Endodermal cell (in vitro differentiated cells): ENCODE measurements at places on chromosomes 1 and 21. TPM values are rescaled to one million over a fixed set of nuclear protein-coding genes. Genes with fewer than 3 reads are reported as not detected.

The CKS1B gene
- 145 and 153 TPM in 2 replicates for total RNA-seq

- peak; percentile 29 for DNase-seq
- no peak overlapping the region for H3K27ac ChIP-seq
- no peak overlapping the region for H3K4me3 ChIP-seq
- no peaks in the 10 kb centered on the region for H3K27me3 ChIP-seq
Observed at GRCh38 chr21:35035581-35035980, 13.5 kb downstream of the RUNX1 start.

The TMIGD3 gene
- not detected in 2 replicates for total RNA-seq

DNA sequence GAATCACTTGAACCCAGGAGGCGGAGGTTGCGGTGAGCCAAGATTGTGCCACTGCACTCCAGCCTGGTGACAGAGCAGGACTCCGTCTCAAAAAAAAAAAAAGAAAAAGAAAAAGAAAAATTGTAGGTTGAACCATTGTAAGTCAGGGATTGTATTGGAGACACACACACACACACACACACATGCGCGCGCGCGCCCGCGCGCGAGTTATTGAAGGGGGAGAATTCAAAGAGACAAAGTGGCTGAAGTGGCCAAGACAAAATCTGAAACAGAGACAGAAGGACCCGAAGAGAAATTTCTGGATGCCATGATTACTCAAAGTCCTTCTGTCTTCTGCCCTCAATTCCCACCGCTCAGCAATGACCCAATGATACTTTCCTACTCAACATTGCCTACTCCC, 3.7 kb upstream of the KLHDC9 start:
- no peak overlapping the region for H3K4me3 ChIP-seq
- H3K27me3 ChIP-seq = peaks cover 10% of the 10 kb centered on the region
- DNase-seq = peak; percentile 17

The LCE1A gene
- not detected in 3 replicates for total RNA-seq

DNA sequence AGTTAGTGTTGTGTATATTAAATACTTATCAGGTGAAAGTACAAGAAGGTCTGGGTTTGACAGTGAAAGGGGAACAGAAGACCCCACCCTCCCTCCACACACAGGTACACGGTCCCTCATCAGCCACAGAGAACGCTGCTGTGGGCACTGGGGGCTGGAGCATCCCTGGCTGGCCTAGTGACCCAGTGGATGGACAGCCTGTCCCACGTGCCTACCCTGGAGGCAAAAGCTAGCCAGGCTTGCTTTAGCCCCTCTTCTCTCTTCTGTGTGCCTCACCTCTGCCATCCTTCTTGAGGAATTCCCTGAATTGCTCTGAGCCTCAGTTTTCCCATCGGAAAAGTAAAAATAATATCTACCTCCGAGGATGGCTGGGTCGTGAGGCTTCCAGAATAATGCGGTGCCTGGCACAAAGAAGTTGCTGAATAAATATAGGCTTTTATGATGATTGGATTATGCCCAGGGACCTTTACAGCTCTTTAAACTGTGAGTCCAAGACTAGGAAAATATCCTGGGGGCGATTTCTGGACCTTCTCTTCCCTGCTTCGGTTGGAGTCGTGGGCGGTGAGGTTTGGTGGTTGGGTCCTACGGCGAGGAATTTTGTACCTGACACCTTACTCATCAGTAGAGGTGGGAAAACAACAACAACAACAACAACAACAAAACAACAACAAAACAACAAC, 918 bp downstream of the IFNLR1 start:
- no peak overlapping the region for H3K27ac ChIP-seq
- H3K4me3 ChIP-seq = peak overlapping the region; percentile 90
- no peaks in the 10 kb centered on the region for H3K36me3 ChIP-seq
- no peak for DNase-seq
- no peaks in the 10 kb centered on the region for H3K27me3 ChIP-seq
- no peaks in the 10 kb centered on the region for H3K4me1 ChIP-seq

- no peaks in the 10 kb centered on the region for H3K4me1 ChIP-seq
- no peak overlapping the region for H3K27ac ChIP-seq
- DNase-seq = no peak
- no peak overlapping the region for H3K4me3 ChIP-seq
- no peaks in the 10 kb centered on the region for H3K27me3 ChIP-seq
- H3K36me3 ChIP-seq = no peaks in the 10 kb centered on the region
Observed at GRCh38 chr21:37341254-37341960, 25.2 kb upstream of the DYRK1A start.

DNA sequence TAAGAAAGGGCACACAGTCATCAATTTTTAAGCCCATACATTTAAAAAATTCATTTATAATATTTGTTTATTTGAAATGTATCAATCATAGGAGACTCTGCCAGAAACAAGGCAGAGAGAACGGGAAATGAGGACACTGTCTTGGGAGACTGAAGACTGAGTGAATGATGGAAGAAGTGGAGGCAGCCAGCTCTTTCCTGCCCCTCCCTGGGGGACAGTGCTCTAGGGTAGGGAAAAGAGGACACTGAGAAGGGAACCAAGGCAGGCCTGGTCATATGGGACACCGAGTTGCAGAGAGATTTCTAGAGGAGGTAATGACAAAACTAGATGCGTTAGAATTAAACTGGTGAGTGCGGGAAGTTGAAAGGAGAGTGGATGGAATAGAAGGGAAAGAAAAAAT, 31.6 kb downstream of the EEIG2 start:
- H3K4me3 ChIP-seq = no peak overlapping the region
- H3K4me1 ChIP-seq = no peaks in the 10 kb centered on the region
- no peaks in the 10 kb centered on the region for H3K27me3 ChIP-seq
- no peak for DNase-seq

DNA sequence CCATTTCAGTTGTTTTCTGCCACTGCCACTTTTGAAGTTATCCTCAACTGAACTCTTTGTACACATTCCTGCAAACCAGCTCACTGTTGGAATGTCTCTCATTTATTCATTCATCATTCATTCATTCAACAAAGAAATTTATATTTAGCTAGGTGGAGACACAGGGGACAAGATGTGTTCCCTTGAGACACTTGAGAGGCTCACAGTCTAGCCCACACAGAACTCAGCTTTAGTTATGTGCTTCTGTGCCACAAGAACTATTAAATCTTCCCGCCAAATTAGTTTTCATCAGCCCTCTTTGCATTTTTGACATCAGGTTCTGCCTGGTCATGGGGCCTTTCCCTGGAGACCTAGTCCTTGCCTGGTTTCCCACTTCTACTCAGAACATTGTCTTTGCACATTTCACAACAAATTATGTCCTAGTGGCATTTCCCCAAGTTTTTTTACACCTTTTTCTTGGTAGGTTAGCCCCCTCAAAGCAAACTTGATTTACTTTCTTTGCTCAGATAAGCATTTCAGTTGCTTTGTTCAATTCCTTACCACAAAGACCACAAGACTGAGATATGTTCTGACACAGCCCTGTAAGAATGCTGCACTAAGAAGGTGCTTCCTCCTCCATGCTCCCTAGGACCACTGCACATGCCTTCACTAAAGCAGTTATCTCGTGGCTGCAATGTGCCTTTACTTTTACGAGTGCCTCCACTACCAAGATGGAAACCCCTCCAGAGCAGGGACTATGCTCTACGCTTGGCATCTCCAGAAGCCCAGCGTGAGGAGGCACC, 31.0 kb downstream of the ILDR2 start:
- no peak overlapping the region for H3K4me3 ChIP-seq
- peaks cover 39% of the 10 kb centered on the region for H3K27me3 ChIP-seq
- H3K27ac ChIP-seq = no peak overlapping the region
- no peaks in the 10 kb centered on the region for H3K4me1 ChIP-seq

DNA sequence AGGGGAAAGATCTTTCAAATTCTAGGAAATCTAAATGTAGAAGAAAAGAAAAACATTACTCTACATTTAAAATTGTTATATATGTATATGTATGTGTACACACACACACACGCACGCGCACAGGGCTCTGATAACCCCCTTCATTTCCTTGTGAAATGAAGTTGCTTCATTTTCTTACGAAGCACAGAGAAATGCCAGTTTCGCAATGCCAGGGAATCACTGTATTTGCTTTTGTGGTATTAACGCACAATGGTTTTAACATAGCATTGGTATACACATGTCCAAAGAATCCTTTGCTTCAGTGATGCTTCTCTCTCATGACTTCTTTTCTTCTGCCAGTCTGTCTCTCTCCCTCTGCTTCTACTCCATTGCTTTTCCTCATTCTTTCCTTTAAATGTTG, 8.4 kb upstream of the DDAH1 start:
- H3K4me1 ChIP-seq = no peaks in the 10 kb centered on the region
- DNase-seq = no peak
- H3K36me3 ChIP-seq = no peaks in the 10 kb centered on the region
- H3K4me3 ChIP-seq = no peak overlapping the region
- H3K27ac ChIP-seq = no peak overlapping the region

- H3K4me3 ChIP-seq = no peak overlapping the region
- no peak overlapping the region for H3K27ac ChIP-seq
- no peaks in the 10 kb centered on the region for H3K27me3 ChIP-seq
- DNase-seq = no peak
Observed at GRCh38 chr1:243558576-243558975, 291.5 kb downstream of the AKT3 start.

GRCh38 chr1:63320022-63320721, 2.2 kb upstream of the FOXD3 start:
- H3K4me1 ChIP-seq = peaks cover 5% of the 10 kb centered on the region
- H3K27me3 ChIP-seq = peaks cover 96% of the 10 kb centered on the region
- H3K4me3 ChIP-seq = no peak overlapping the region
- no peak overlapping the region for H3K27ac ChIP-seq

GRCh38 chr1:233615571-233615970, 1.7 kb downstream of the KCNK1 start:
- no peak for DNase-seq
- H3K4me3 ChIP-seq = peak overlapping the region; percentile 95
- peaks cover 23% of the 10 kb centered on the region for H3K36me3 ChIP-seq
- H3K27me3 ChIP-seq = no peaks in the 10 kb centered on the region
- H3K4me1 ChIP-seq = peaks cover 3% of the 10 kb centered on the region
- no peak overlapping the region for H3K27ac ChIP-seq
